ENCODE measurements at places on chromosomes 11 and 22.

GRCh38 chr11:64095949-64096348 is 60.2 kb downstream of the FLRT1 start:
- no peak for DNase-seq

DNA sequence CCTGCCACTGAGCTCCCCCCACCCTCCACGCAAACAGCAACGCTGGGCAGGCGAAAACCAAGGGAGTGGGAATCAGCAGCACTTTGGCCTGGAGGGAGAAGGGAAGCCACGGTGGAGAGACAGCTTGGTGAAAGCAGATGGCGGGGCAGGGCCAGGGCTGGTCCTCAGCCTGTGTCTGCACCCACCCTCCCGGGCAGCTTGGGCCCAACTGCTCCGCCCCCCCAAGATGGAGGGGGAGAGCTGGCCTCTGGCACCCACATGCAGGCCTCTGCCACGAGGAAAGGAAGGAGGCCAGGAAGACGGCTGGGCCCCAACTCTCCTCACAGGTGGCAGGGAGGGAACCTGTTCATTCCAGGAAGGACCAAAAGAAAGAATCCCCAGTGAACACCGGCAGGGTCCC is 17.8 kb downstream of the MAFF start:
- no peak for DNase-seq

DNA sequence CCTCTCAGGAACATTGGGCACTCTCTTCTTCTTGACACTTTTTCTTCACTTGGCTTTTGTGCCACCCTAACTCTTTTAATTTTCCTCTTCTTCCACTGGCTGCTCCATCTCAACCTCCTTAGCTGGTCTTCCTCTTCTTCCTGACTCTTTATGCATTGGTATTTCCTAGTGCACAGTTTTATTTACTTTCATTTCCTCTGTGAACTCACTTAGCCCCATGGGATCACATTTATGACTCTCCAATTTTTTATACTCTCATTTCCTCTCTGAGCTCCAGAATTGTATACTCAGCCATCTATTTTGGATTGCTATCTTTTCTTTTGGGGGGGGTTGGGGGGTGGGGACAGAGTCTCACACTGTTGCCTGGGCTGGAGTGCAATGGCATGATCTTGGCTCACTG is 38.5 kb upstream of the LARGE1 start:
- no peak for DNase-seq

DNA sequence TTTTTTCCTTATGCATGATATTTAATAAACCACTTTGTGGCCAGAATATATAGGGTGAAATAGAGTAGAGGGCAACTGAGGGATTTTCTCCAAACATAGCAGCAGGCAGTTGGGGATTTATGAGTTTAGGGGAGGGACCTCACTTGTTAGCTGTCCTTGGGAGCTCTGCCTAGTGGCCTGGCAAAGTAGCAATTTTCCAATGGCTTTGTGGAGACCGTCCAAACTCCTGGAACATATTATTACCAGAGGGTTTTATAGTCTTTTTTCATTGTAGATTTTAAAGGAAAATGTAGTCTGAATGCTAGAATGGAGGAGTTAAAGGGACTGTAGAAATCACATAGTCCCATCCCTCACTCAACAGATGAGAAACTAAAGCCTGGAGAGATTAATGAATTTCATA is 32.3 kb downstream of the AMOTL1 start:
- DNase-seq: no peak

DNA sequence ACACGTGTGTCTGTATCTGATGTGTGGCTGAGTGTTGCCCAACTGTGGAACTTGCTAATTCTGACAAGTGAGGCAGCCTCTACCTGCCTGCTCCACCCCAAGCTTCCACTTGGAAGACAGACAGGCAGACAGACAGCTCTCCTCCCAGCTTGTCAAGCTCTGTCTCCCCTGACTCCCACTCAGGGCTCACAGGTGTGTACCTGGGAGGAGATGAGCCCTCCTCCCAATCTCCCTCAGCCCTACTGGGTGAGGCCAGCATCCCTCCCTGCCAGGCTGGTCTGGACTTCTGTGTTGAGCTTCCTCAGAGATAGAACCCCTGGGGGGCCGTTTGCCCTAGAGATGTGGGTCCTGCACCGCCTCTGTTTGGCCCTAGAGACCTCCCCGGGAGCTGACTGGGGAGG is 1.0 kb upstream of the CHRM1 start:
- no peak for DNase-seq

DNA sequence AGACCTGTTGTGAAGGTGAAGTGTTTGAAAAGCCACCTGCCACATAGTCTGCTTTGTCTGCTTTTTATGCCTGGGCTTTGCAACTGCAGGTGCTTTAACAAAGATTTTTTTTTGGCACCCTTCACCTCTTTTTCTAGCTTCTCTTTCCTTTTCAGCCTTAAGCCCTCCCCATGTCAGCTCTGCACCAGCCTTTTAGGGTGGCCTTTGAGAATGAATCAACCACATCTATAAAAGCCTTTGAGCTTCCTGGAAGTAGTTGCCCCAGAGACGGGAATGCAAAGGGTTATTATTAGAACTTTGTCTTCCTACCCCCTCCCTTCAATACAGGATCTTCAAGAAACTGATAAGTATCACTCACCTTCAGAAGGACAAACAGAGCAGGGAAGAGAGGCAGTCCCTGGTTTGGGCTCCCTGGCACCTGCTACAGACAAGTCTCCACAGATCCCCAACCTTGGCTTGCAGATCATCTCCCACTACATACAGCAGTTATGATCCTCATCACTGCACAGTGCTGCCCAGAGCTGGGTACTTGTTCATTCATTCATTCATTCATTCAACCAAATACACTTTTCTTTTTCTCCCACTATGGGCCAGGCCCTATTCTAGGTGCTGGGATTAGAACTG is 8.0 kb downstream of the PVALB start:
- DNase-seq: no peak

Data from foreskin melanocyte (primary cell).